ENCODE measurements at places on chromosomes 12 and 14.

- DNase-seq, result no peak
These were observed 470.8 kb downstream of the NELL2 start for GRCh38 chr12:44405297-44405696.

- no peak for DNase-seq
These were observed 82.4 kb downstream of the ARF6 start for GRCh38 chr14:49975276-49975675.

GRCh38 chr12:94702696-94703095, 52.3 kb upstream of the TMCC3 start:
- DNase-seq, result no peak

GRCh38 chr12:75130811-75131210, 78.8 kb downstream of the KCNC2 start:
- DNase-seq, result no peak

DNA sequence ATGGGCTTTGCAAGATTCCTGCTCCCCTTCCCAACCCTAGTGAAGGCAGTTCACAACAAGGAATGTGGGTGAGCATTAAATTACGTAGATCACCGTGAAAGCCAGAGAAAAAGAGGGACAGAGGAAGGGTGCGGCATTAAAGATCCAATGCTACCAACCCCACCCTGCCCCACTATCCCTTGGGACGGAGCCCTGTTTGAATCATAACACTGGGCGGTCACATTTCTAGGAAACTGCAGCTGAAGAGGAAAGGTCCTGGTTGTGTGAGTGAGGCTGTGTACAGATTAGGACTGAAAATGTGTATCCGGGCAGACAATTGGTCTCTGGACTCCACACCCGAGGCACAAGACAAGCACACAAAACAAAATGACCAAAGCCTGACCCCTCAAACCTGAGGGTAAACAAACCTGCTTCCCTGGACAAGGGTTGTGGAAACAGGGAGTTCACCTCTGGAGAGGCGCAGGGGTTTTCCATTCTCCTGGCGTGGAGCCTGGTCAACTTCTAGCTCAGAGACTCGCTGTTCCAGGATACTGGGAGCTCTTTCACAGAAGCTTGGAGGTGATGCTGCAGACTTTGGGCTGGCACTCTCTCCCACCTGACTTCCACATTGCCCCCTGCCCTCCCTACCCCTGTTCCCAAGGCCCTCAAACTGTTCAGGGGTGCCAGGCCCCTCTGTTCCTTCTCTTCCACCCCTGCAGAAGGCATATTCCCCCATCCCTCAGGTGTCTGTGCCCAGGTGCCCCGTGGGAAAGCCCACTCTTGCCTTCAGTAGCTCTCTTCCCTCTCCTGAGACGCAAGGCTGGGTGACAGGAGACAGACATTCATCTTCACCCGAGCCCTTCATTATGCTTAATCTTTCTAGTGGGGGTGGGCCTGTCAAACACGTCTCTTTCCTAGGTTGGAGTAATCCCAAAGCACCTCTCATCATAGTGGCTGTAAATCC, 16.5 kb downstream of the NINJ2 start:
- no peak for DNase-seq

GRCh38 chr14:54572316-54572715, 5.4 kb downstream of the SAMD4A start:
- no peak for DNase-seq

GRCh38 chr12:127162307-127162706, 1104.7 kb upstream of the TMEM132C start:
- DNase-seq, result no peak

DNA sequence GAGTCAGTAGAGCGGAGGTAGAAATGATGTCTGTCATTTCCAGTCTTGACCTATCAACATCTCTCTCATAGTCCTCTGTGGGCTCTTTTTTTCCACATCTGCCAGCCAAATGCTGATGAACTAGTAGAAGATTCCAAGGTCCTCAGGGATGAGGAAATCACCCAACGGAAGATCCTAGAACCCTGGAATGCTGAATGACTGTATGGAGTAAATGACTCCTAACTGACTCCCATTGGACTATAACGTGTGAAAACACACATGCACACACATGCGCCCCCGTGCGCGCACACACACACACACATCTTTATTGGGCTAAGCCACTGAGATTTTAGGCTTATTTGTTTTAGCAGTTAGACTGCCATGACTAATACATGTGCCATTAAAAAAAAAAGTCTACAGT, 159.2 kb downstream of the MYRFL start:
- DNase-seq, result no peak

Measured in stimulated activated CD4-positive, alpha-beta T cell treated with anti-CD3 and anti-CD28 coated beads, Interleukin-1b, Interleukin-23, amount 100 ng/mL, for 48 hours (primary cell).